ENCODE measurements at places on chromosomes 3 and 15. TPM values are rescaled to one million over a fixed set of nuclear protein-coding genes. Genes with fewer than 3 reads are reported as not detected.

GRCh38 chr15:90241343-90242192 lies 7.6 kb downstream of the GDPGP1 start:
- no peak for ATAC-seq

- ATAC-seq = peak; percentile 90
These were observed 238.4 kb upstream of the MDFIC2 start for GRCh38 chr3:70550723-70551319.

DNA sequence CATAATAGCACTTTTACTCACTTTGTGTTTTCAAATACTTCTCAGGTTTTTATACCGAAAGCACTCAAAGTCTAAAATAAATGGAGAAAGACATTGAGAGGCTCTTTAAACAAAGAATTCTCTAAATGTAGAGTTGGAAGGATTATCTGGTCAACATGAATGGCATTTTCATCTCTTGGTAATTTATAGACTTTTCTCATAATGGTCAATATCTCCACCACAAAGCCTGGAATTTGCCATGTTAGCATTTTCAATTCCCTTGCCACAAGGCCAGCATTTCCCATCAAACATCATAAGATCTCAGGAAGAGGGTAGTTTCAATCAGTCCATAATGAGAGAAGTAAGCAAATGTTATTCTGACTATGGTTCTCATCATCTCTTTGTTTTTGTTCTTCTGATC lies 293.0 kb downstream of the CADM2 start:
- no peak for ATAC-seq

- peak; percentile 93 for ATAC-seq
These were observed 140.5 kb upstream of the TBL1XR1 start for GRCh38 chr3:177337541-177338331.

DNA sequence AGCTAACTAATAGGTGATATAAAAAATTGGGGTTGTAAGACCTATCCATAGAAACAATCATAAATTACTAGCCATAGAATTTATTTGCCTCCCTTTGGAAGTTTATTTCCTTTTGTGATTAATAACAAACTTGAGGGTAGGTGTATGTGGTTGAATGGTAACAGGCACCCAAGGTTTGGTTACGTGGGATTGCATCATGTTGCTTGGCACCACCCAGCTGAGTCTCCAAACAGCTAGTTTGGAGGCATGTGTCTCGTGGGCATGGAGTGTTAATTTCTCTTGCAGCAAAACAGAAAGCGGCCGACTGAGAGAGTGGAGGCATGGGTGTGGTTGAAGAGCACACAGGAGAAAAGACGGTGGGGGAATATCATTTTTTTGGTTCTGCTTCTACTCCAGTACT lies 441.4 kb downstream of the CNTN4 start:
- no peak for ATAC-seq

DNA sequence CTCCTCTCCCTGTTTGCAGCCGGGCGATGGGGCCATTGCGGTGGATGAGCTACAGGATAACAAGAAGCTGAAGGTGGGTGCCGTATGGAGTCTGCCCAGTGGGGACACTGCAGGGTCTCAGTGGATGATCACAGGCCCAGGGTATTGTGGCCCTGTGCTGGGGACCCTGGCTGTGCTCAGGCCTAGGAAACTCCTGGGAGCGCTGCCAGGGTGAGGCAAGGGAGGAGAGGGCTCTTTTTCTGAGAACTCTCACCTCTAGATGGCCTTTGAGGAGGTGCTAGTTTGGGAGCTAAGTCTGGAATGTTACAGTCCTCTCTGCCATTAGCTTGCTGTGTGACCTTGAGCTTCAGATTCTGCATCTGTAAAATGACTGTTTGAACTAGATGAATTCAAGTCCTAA lies 16.4 kb downstream of the SLC24A1 start:
- no peak for ATAC-seq

DNA sequence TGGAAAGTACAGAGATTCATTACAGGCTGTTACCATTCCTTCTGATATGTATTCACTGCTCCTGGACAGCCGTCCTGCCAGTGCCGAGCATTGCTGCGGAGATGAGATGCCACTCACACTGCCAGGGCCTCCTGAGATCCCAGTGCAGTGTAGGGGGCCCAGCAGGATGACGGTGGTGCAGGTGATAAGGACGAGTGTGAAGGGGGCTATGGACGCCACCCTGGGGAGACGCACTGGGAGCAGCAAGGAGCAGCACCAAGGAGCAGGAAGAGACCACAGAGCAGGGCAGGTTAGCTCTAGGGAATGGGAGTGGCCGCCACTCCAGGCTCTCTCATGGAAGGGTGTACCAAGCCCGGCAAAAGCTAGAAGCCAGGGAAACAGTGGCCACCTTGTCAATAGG lies 4.0 kb upstream of the KLF15 start:
- ATAC-seq = no peak

GRCh38 chr15:58053315-58054153 lies 12.0 kb downstream of the ALDH1A2 start:
- ATAC-seq = no peak

DNA sequence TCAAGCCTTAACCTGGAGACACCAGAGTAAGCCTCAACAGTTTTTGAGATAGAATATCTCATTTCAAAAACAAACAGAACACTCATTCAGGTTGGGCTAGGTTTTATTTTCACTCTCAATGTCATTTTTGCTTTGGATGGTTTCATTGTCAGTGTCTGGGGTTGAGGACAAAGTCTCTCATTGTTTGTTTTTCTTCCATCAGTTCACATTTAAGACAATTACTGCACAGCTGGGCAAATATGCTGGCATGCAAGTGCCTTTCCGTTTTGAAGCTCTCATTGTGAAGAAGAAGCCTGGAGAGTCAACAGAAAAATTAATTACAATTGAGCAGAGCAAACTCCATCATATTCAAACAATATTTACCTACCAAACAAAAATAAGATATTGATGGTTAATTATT lies 1050.0 kb downstream of the TBL1XR1 start:
- ATAC-seq = no peak

DNA sequence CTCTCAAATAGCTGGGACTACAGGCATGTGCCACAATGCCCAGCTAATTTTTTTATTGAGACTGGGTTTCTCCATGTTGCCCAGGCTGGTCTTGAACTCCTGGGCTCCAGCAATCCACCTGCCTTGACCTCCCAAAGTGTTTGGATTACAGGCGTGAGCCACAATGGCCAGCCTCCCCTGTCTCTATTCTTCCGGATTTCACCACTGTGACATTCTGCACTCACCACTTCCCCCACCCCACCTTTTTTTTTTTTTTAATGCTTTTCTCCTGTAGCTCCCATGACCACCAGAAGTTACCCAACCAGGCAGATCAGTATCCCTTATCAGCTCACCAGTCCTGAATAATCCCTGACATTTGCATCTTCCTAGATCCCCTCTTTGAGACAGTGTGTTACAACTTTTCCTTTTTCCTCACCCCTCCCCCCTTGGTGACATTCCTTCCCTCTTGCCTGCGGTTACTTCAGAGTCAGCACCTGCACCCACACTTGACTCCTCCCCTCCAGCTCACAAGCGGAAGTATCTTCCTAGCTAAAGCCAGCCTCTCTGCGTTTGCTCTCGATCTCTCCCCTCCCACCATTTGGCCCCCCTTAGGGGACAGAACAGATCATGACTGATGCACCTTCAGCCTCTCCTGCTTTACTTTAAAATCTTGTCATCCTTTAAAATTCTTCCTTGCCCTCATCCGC lies 13.5 kb upstream of the ZNF592 start:
- peak; percentile 53 for ATAC-seq

- ATAC-seq = peak; percentile 95
These were observed 79.1 kb downstream of the FOXP1 start for GRCh38 chr3:71504250-71505036.

DNA sequence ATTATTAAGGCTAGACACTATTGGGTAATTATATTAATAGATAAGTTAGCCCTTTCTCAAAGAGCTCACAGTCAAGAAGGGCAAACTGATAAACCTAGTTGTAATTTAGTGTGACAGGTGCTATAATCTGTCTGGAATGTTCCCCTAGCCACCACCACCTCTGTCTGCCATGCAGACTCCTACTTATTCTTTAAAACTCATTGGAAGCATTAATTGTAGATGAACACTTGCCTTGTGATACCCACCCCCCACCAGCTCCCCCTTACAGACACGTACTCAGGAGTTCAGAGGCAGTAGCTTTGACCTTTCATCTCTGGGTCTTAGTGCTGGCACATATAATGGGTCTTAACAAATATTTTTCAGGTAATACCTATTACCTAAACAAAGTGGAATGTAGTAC lies 195.9 kb downstream of the TP63 start:
- no peak for ATAC-seq

DNA sequence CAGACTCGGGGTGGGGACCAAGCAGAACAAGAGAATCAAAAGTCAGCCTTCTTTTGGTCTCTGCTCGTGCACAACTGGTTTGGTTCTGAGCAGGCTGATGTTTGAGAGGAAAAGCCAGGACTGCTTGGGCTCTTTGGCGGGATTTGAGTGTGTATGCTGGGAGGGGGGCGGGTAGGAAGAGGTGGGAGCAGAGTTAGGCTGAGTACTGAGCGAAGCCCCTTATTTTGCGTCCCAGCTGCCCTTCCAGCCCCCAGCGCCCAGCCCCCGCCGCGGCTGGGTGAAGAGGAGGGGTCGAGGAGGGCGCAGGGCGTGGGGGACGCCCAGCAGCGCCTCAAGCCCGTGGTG lies 153.5 kb upstream of the GOLIM4 start:
- ATAC-seq = no peak

DNA sequence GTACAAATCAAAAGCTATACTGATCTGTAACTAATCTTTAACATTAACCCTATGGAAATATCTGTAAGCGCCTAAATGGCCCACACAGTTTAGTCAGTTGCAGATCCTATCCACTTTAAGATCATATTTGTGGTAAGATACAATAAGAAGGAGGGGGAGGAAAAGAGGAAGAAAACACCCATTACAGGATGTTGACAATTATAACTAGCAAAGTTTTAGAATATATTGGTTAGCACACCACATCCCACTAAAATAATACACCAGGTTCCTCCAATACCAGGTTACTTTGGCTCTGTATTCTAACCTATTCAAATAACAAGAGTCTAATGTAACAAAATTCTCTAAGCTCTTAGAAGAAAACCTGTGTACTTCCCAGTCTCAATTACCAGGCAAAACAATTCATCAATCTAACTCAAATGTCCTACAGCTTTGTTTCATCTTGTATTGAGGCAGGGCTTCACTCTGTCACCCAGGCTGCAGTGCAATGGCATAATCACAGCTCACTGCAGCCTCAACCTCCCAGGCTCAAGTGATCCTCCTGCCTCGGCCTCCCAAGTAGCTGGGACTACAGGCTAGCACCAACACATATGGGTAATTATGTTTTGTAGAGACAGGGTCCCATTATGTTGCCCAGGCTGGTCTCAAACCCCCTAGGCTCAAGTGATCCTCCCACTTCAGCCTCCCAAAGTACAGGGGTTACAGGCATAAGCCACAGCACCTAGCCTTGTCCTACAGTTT lies 4.2 kb downstream of the SLC4A7 start:
- no peak for ATAC-seq

DNA sequence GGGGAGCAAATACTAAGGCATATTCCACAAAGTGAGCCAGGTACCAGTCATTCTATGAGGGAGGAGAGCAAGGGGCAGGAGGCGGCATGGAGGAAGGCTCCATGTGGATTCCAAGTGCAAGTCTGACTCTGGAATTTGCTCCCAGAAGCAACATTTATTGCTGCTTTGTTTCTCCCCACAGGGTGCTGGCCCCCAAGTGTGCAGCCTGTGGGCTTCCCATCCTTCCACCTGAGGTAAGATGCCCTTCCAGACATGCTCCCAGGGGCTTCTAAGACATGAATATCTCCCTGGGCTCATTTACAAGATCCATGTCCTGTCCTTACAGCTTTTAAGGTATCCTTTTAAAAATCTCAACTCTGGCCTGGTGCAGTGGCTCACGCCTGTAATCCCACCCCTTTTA lies 15.9 kb upstream of the SACM1L start:
- ATAC-seq = no peak

- ATAC-seq = no peak
These were observed 261.7 kb downstream of the DOCK3 start for GRCh38 chr3:50936389-50936788.

- ATAC-seq = no peak
These were observed 27.9 kb upstream of the OCA2 start for GRCh38 chr15:28127036-28127435.

- no peak for ATAC-seq
These were observed 765.5 kb downstream of the OTOL1 start for GRCh38 chr3:162262129-162262528.

DNA sequence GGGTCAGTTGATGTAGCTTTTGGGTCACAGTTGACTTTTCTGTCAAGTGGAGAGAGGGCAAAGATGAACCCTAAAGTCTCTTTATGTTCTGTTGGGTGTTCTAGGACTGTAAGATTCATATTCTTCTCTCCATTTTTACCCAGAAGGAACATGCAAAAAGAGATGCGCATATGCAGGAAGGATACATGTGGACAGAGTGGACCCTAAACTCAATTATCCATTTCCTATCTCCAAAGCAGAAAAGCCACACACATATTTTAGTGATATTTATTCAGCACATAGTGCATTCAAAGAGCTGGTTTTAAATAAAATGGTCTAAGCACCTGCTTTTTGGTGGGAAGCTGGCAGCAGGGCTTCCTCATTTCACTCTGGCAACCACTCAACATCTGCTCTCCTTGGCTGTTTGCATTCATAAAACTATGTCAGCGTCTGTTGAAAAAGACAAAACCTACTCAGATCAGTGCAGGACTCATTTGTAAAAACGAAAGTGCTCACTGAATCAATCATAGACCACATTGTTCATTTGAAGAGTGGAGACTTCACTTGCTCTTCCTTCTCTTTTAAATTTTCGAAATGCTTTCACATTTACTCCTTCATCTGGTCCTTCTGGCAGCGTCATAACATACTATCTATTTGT lies 96.6 kb downstream of the SEMA6D start:
- ATAC-seq = peak; percentile 83

- no peak for ATAC-seq
These were observed 94.6 kb upstream of the CTDSPL start for GRCh38 chr3:37766797-37767776.

DNA sequence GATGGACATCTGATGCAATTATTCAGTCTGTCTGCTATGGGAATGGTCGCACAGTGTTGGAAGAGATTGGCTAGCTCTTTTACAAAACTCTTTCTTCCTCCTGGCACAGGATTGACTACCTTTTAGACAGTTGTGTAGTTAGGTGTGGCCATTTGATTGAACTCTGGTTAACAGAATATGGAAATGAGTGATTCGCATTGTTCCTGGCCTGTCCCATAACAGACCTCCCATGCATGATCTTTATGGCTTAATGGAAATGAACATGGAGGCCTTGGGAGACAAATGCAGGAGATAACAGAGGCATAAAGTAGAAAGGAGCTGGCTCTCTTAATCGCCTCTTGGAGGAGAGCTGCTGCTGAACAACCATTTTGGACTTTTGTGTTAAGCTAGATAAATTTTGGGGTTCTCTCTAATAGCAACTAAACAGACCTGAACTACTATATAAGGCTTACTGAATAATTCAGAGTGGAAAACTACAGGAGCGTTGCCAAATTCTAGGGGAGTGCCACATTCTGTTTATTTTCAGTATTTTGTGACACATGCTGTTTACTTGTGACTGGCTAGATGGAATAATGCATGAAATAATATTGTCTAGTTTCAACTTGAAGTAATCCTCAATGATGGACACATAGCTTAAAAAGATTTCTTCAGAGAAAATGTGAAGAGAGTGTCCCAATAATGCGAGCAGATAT lies 357.7 kb upstream of the SGO1 start:
- ATAC-seq = no peak

The MORC1 gene
- not detected for total RNA-seq

The PTH1R gene
- total RNA-seq = not detected

The BLM gene
- 68.2 TPM for total RNA-seq

The IGSF10 gene
- not detected for total RNA-seq

The DLEC1 gene
- total RNA-seq = 1.2 TPM

The TNFAIP8L3 gene
- total RNA-seq = not detected

The PLA1A gene
- 0.39 TPM for total RNA-seq

The AMT gene
- total RNA-seq = 2.5 TPM

The LRTM1 gene
- not detected for total RNA-seq

The INSYN1 gene
- not detected for total RNA-seq

Measured in activated T-helper 17 cell treated with anti-CD3 and anti-CD28 coated beads, Interleukin-2, amount 50 U/mL, for 72 hours (primary cell).